ENCODE measurements at places on chromosomes 7 and 10.

DNA sequence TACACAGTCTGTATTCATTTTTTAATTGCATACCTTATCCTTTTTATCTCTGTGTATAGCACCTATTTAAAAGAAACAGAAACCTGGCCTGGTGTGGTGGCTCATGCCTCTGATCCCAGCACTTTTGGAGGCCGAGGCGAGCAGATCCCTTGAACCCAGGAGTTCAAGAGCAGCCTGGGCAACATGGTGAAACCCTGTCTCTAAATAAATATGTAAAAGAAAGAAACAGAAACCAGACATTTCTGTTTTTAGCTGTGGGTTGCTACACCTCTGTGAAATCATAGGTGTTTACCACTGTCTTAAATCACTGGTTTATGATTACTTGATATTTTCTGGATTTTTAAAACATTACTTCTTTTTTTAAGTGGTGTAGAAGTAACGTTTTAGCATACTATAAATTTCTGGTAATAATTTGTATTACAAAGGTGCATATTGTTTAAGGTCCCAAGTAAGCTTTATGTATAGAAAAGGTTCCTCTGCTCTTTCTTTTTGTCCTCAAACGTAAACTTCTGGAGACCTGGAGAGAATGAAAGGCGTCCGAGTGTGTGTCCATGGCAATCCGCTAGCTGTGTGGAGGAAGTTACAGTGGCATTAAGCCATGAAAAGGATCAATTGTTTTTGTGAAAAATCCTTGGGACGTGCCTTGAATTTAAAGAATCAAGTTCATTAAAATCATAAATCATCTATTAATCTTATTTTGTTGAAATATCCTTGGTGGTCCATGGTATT is 41.1 kb downstream of the PTPRZ1 start:
- DNase-seq = no peak

DNA sequence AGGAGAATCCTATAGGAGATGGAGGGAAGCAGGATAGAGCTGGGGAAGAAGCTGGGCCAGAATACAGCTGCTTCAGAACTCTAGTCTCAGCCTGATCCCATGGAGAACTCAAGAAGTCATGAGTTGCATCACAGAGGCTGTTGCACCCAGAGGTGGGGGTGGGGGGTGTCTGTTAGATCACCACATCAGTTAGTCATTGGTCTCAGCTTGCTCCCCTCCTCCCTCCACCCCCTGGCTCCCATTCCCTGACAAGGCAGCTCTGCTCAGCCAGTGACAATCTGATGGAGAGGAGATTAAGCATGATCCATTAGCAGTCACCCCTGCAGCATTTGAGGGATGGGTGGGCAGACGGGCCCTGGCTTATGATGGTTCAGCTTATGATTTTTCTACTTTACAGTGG is 58.4 kb upstream of the FGL2 start:
- DNase-seq = no peak

- no peak for DNase-seq
These were observed 124.2 kb upstream of the PCGF5 start for GRCh38 chr10:91096274-91096673.

GRCh38 chr7:2068693-2069471 is 163.9 kb downstream of the MAD1L1 start:
- no peak for DNase-seq

DNA sequence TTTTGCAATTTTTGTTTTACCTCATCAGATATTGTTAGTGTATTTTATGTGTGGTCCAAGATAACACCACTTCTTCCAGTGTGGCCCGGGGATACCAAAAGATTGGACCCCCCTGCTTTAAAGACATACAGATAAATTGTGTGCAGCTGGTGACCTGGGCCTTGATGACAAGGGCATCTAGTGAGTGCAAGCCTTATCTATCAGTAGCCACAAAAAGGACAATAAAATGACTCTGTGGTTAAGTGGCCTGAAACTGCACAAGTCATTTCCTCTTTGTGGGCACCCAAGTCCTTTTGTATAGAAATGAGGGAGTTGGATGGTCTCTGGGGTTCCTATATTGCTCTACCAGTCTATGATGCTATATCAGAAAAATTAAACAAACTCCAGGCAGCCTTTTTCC is 98.1 kb downstream of the PARD3 start:
- no peak for DNase-seq

GRCh38 chr10:122189185-122189584 is 81.9 kb upstream of the BTBD16 start:
- DNase-seq = no peak

- DNase-seq = no peak
These were observed 167.1 kb upstream of the ADO start for GRCh38 chr10:62637249-62638061.

- no peak for DNase-seq
These were observed 44.9 kb downstream of the BEND7 start for GRCh38 chr10:13483951-13484350.

DNA sequence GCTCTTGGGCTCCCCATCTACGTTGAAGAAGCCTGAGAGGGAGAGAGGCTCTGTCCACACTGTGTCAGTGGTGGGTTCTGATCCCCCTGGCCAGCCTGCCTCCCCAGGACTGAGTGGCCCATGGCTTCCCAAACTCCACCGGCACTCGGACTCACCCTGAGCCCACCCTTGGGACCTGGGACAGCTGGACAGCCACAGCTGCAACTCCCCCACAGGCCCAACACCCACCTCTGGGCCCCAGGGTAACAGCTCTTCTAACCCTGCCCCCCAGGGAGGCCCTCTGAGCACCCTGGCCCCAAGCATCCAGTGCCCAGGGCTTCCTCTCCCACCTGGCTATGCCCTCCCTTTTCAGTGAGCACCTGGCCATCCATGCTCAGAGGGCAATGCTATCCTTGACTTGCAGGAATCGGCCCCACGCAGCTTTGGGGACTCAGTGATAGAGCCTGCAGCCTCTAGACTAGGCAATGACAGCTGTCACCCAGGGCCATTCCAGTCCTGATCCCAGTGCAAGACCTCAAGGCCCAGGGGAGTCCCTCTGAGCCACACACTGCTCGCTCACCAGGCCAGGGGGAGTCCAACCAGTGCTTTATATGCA is 17.9 kb downstream of the OGDHL start:
- DNase-seq = no peak

DNA sequence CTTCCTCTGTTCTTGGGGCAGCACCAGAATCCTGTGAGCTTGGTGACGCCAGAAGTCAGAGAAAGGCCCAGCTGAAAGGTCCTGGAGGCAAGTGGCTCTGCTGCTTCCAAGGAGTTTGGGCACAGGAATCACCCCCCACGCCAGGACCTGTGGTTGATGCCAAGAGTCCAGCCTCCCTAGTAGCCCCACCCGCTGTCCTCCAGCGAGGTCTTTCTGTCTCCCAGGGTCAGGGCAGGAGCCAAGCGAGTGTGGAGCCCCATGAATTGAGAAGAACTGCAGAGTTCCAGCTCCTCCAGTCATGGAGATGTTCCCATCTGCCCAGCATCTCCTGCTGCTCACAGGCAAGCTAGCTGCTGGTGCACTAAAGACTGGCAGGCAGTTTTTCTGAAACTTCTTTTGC is 631.7 kb upstream of the MGMT start:
- DNase-seq = no peak

GRCh38 chr10:118720685-118721538 is 33.9 kb downstream of the CACUL1 start:
- DNase-seq = no peak

DNA sequence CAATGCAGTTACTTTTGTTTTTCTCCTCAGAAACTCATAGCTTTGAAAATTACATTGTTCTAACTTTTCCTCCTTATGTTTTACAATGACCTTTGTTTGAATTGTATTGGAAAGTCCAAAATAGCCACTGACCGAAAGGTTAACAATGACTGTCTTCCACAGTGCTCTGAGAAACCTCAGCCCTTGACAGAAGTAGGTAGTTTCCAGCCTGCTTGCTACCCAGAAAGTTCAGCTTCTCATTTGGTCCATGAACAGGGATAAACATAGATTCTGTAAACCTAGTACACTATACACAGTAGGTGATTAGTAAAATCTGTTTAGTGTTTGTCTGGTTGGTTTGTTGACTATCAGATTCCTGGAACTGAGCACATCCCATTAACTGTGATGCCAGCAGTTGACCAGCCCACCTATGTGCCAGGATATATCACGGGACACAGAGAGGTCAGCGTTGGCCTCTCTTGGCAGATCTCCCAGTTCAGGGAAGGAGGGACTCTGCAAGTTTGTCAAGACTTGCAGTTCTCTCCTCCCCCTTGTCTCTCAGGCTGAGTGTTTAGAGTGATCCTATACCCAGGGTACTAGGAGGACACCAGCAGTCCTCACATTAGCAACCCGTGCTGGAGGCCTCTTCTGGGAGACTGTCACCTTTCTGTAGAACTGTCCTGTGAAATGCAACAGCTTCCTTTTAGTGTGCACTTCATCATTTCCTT is 297.6 kb downstream of the ARHGAP12 start:
- DNase-seq = no peak

GRCh38 chr7:49001610-49002033 is 77.3 kb downstream of the CDC14C start:
- no peak for DNase-seq

DNA sequence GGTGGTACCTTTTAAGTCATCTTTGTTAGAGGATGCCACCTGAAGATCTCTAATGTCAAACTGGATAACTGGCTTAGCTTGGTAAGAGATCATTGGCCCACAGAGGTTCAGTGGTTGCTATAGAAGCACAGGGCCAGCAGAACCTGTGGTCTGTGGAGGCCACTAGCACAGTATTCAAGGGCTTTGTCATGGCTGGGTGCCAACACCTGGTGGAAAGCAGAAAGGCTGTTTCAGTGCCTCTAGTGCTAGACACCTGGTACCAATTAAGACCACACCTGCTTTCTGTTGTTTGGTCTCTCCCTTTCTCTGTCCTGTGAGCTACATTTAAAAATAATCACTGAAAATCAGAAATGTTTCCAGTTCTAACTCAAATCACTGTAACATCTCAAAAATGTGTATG is 10.0 kb upstream of the PCGF5 start:
- no peak for DNase-seq

DNA sequence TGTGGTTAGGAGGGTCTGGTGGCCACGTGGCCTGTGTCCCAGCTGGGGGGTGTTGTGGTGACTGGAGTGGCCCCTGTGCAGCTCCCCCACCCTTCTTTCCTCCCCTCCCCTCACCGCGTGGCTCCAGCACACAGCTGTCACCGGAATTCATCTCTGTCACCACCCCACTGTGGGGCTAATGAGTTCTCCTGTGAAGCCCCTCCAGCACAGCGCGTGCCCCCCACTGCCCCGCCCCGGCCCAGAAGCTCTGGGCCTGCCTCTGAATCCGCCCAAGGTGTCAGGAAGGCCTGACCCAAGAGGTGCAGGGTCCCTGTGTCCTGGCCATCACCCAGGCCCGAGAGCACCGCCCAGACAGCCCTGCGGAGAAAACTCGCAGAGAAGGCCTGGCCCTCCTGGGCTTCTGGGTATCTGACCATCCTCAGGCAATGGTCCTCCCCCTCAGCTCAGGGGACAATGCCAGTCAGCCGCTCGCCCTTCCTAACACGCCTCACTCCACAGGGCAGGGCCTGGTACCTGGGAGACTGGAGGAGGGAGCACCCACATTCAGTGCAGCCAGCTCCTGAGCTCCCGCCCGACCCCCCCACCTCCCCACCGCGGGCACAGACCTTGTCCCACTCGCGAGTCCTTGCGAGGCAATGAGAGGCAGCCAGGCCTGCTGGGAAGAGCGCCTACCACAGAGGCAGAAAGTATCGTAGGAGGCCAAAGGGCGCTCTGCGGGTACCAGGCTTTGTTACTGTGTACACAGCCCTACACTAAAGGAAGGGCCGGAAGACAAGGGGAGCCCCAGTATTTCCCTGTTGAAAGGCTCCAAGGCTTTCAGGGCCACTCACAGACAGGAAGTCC is 38.2 kb downstream of the GBX1 start:
- no peak for DNase-seq

- DNase-seq = no peak
These were observed 131.5 kb upstream of the ACBD5 start for GRCh38 chr10:27372095-27372494.

DNA sequence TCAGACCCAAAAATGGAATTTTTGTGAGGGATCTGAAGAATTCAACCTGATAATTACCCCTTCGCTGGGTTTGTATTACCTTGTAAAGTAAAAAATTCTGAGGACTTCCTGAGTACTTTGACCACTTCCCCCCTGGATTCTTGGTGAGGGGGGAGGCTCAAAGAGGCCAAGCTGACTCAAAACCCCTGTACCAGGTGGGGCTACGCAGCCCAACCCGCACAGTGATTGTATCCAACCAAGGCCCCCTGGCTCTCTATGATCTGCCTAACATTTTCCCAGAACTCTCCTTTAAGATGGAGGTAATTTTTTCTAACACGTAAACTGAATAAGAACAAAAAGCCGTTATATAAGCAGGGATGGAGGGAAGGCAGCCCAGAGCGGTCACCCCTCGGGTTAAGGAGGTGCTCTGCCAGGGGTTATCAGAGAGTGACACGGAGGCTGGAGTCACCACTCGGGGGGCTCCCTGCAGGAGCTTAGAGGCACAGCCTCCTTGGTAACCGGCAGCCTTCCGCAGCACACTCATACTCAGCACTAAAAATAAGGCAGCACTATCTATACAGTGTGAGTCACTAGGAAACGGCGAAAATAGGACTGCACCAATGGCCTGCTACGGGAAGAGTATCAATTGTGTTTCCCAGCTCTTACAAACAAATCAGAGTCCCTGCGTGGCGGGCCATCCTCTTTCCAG is 255.4 kb downstream of the ELMO1 start:
- DNase-seq = no peak

DNA sequence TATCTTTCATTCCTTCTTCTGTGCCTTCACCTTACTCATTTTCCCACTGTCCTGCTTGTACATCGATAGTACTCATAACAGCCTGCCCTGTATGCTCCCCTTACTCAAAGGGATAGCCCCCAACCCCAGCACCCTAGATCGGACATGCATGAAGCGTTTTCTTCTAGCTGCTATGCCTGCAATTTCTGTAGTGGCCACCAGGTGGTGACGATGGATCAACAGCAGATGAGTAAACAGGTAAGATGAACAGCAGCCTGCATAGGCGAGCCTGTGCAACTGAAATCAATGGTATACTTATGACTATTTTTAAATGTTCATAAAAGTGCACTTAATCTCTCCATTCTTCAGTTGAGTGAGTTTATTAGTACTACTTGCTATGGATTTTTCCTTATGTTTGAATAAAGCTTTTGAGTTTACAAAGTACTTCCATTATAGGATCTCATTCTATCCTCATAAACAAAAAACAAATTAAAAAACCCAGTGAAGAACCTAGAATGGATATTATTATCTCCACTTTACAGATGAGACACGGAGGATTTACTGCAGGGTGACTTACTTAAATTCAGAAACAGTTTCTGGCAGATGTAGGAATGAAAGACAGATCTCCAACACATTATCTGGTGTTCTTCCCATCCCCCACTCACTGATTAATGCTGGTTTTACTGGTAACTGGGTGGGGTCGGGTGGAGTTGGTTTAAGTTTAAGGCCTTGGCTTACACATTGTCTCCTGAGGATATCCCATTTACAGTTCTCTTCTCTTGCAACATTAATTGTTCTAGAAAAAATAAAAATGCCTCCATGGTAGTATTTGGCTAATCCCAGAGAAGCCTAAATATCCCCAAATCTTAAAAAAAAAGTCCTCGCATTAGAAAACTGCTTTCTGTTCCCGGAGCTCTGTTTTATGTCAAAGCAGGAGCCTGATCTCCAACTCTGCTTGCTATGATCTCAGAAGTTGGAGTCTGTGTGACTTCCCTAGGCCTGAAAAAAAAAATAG is 222.1 kb downstream of the GLI3 start:
- no peak for DNase-seq
